ENCODE measurements at places on chromosomes 7 and 10. TPM values are rescaled to one million over a fixed set of nuclear protein-coding genes. Genes with fewer than 3 reads are reported as not detected.

DNA sequence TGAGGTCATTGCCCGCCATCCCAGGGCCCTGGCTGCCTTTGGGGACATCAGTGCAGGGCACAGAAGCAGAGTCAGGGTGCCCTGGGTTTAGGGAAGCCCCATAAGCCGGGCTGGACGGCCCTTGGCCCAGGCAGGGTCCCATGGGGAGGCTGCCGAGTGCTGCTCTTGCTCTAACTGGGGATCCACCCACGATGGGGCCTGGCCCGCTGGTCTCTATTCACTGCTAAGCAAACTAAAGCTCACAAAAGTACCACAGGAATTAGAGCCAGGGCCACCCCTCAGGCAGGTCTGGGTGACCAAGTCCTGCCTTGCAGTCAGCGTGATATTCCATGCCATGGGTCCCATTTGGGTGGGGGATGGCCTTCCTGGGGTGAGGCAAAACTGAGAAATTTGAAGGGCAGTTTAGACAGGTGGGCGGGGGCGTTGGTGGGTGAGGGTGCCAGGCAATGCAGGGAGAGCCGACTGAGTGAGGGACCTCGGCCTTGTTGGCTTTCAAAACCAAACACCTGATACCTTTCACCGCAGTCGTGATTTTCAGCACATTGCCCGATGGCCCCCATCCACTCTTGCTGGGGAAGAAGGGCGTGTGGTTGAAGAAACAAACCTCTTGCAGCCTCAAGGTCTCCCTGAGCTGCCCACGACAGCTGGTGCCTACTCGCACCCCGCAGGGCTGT, 92.8 kb upstream of the PPIF start:
- peaks cover 10% of the 10 kb centered on the region for H3K4me1 ChIP-seq
- H3K4me3 ChIP-seq = no peak overlapping the region
- DNase-seq = no peak
- no peaks in the 10 kb centered on the region for H3K36me3 ChIP-seq
- no peak overlapping the region for H3K27ac ChIP-seq
- no peaks in the 10 kb centered on the region for H3K27me3 ChIP-seq

DNA sequence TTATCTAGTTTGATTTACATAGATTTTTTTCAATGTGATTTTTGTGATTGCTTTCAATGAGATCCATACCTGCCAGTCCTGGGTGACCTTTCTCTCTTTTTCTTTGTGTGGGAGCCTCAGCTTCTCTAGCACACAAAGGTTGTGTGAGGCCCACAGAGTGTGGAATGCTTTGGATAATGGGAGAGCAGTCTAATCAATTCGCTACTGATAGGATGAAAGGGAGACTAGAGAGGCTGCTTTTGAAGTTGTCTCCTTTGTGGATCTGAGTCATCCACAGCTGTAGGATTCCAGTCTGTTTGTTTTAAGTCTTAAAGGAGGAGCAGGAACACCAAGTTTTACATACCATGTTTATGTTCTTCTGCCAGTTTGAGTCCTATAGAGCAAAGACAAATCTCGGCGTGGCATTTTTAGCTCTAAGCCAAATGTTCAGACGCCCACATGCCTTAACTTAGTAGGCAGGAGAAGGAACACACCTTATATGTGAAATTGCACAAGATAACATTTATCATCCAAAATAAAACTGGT, 330.0 kb downstream of the ARL4A start:
- no peak overlapping the region for H3K27ac ChIP-seq
- H3K27me3 ChIP-seq = no peaks in the 10 kb centered on the region
- no peak overlapping the region for H3K4me3 ChIP-seq
- no peaks in the 10 kb centered on the region for H3K4me1 ChIP-seq

The KIAA1217 gene
- total RNA-seq = 3.5 TPM

GRCh38 chr7:94739180-94739579, 83.2 kb upstream of the SGCE start:
- DNase-seq = no peak
- H3K4me1 ChIP-seq = no peaks in the 10 kb centered on the region
- H3K27ac ChIP-seq = no peak overlapping the region

DNA sequence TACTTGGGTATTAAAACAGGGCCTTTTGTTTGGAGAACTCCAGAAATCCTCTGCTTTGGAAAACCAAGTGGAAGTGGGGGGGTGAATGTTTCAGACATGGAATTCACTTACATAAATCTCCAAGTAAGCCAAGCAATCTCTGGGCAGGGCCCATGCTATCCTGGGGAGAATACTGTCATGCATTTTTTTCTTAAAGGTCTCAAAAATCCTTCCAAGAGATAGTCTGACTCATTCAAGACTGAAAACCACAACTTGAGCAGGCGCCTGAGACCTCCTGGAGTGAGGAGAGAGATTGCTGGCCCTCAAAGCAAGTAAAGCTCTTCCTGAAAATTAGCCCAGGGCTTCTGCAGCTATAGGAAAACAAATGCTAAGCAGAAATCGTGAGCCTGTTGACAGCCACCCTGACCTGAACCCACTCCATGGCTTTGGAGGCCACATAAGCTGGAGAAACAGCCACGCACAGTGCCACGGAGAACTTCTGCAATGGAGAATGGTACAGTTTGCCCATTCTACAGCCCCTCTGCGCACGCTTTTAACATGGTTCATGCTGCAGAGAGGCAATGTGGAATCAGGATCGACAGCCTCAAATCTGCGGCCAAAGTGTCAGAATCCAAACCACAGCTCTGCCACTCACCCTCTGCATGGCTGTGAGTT, 203.1 kb upstream of the AUTS2 start:
- no peak overlapping the region for H3K27ac ChIP-seq
- H3K27me3 ChIP-seq = no peaks in the 10 kb centered on the region
- no peaks in the 10 kb centered on the region for H3K4me1 ChIP-seq
- H3K4me3 ChIP-seq = no peak overlapping the region
